Caudate nucleus (tissue), 63 donors: ENCODE measurements at places on chromosomes 4 and X.
A peak's percentile ranks its signal among the peaks of the same experiment; 100 is the strongest.

- no peak for DNase-seq
Measured at GRCh38 chrX:31516527-31516926, 444.7 kb upstream of the FTHL17 start.

- DNase-seq, result no peak
Measured at GRCh38 chr4:123102897-123103471, 180.6 kb upstream of the NUDT6 start.

- DNase-seq, result no peak
Measured at GRCh38 chr4:28001698-28002097, 1141.1 kb downstream of the STIM2 start.

DNA sequence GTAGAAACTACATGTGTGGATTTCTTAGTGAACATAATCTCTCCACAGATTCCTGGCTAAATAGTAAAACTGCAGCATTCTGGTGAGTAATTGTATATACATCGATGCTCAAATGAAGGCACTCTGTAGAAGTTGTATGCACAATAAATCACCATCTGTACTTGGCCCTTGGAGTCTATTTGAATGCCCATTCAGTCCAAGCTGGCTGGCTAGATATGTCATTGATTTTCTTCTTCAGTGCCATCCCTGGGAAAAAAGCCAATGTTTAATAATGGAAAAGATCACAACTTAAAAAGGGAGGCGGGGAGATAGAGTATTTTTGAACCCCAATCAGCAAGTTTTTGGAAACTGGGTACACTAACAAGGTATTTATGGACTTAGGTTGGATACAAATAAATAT is 381.0 kb upstream of the TEX13C start:
- no peak for DNase-seq

GRCh38 chr4:64361399-64361740 is 47.9 kb downstream of the TECRL start:
- DNase-seq, result no peak

- no peak for DNase-seq
Measured at GRCh38 chr4:148514581-148514980, 72.4 kb upstream of the NR3C2 start.

DNA sequence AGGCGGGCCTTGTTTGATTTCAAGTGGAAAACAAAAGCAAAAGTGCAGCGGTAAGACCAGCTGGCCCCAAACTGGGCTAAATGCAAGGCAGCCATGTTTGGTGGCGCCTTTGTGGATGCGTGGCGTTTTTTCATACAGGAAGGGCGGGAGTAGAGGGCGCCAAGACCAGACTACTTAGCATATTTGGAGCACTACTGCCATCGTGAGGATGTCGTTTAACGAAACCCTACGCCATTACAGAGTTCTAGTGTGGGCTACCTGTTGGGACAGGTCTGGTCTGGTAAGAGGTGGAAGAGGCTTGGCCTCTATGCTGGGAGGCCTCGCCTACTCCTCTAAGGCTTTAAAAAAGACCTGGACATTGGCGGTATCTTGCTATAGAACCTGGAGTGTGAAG is 230.7 kb upstream of the STK26 start:
- DNase-seq, result peak; percentile 85

- no peak for DNase-seq
Measured at GRCh38 chr4:76061982-76062381, 12.5 kb upstream of the ART3 start.

GRCh38 chr4:174521800-174522182 is 497 bp downstream of the HPGD start:
- no peak for DNase-seq

DNA sequence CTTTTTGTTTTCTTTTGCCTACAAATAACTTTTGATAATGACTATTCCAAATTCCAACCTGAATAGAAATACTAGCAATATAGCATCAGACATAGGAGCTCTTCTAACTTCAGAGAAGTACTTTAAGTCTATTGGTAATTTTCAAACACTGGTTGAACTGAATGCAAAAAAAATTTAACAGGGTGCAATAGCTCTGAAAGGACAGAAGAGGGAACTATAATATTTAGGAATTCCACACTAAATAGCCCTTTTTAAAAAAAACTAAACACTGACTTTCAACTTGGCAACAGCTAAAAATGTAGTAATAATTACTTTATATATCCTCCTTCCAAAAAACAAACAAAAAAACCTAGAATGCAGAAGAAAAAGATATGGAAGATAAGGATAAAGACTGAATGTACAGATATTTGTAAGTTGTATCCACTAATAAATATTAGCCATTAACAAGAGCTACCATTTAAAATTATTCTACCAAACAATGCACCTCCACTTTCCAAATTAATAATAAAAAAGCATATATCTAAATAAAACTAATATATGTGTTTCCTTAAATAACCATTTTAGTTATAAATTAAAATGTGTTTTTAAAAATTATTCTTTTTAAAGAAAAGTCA is 81.4 kb downstream of the FBXW7 start:
- DNase-seq, result no peak

DNA sequence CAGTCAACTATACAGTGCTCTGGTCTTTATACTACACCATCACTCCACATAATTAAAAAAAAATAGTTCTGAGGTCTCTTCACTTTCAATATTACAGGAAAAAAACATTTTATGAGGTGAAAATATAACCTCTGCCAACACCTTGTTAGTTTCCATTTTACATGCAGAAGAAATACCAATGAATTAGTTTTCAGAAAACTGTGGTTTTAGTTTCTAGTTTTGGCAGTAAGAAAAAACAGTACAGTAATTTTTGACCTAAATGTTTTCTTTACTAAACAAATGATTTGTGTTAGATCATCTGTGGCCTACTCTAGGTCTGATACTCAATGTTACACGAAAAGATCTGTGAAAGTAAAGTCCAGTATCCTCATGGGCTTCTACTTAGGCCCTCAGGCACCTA is 10.0 kb downstream of the SULT1E1 start:
- no peak for DNase-seq

- DNase-seq, result no peak
Measured at GRCh38 chr4:180380733-180381132, 1862.5 kb upstream of the TENM3 start.

DNA sequence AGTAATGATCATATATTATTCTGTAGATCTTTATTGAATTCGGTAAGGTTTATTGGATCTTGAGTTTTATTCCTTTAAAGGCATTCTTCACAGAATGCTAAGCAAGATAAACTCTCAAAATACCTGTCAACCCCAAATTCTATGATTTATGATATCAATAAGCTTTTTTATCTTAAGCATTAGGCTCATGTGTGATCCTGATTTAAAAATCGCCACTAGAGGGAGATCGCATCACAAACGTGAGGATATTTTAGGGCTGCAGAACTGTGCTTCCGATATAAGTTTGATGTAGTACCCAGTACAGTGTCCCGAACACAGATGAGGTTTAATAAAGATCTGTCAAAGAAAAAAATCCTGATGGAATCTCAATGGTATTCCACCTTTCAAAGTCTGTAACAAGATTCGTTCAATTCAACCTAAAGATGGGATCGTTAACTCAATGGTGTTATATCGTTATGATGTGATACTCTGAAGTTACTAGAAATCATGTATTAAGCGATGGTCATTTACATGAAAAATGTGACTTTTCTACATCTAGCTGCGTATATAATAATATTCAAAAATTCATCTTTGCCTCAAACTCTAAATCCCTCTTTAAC is 169.0 kb downstream of the CORIN start:
- no peak for DNase-seq

GRCh38 chrX:64195862-64196261 is 9.6 kb downstream of the AMER1 start:
- DNase-seq, result no peak

DNA sequence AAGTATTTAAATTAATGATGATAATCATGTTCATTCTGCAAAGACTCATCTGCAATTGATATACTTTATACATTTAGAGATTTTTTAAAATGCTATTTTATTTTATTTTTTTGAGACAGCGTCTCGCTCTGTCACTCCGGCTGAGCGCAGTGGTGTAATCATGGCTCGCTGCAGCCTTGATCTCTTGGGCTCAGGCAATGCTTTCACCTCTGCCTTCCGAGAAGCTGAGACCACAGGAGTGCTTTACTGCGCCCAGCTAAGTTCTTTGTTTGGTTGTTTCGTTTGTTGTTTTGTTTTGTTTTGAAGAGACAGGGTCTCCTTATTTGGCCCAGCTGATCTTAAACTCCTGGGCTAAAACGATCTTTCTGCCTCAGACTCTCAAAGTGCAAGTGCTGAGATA is 1541.0 kb downstream of the PCDH7 start:
- no peak for DNase-seq

GRCh38 chrX:70527053-70527452 is 82.4 kb downstream of the DLG3 start:
- no peak for DNase-seq

DNA sequence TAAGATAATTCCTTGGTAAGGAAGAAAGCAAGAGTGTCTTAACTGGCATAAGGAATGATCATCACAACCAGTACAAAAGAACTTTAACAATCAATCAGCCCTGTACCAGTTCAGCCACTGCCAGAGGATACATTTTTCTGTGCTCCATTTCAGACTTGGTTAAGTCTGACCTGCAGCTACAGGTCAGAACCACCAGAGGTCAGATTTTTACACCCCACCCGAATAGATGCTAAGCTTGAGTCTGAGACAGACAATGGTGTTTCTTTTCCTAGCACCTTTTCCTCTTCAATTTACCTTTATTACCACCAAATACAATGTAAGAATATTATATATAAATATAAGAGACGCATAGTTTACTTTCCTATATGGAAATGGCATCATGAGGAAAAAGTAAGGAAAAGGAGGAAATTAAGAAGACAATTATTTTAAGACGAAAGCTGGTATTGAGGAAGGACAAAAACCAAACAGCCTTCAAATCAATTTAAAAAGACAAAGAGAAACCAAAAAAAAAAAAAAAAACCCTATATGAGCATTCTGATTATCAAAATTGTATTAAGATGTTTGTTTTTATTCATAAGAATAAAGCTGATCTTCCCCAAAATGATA is 215.3 kb upstream of the TTC29 start:
- DNase-seq, result no peak

DNA sequence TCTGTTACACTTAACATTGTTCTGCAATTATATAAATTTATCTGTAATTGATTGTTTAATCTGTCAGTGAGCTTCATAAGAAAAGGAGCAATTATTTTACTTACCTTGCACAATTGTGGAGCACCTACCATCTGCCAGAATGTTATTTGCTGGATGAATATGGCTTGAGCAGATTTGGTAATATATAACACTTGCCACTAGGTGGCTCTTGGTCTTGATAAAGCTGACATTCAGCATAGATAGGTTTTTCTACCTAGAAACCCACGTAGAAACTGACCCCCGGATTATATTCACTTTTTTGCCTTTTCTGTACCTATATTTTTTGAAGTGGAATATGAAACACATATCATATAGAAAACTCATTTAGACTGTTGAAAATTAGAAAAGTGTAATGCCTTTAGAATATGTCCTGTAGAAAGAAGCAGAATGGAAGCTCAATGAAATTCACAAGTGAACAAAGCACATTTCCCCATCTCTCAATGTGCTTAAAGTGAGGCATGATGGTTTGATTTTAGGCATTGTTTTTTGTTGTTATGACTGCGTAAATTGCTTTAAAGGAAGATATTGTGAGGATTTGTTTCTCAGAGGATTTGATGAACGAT is 9.5 kb downstream of the RBPJ start:
- peak; percentile 41 for DNase-seq

DNA sequence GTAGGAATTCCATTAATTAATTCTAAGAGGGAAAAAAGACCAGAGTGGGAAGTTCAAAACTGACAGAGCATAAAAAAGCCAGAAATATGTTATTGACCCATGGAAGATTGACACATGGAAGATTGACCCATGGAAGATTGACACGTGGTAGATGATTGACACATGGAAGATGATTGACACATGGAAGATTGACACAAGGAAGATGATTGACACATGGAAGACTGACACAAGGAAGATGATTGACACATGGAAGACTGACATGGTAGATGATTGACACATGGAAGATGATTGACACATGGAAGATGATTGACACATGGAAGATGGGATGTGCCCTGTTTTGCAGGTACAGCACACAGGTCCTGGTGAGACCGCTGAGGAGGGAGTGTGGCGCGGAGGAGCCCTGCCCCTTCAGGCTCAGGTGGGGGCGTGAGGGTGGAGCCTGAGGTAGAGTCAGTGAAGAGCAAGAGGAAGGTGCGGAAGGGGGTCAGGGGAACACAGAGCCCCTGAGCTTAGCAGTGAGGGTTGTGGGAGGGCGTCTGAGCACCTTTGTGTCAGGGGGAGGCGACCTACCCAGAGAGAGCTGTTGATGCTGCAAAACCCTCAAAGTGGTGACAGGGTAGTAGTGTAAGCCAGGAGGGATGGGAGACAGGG is 15.8 kb upstream of the PDE6B start:
- no peak for DNase-seq

DNA sequence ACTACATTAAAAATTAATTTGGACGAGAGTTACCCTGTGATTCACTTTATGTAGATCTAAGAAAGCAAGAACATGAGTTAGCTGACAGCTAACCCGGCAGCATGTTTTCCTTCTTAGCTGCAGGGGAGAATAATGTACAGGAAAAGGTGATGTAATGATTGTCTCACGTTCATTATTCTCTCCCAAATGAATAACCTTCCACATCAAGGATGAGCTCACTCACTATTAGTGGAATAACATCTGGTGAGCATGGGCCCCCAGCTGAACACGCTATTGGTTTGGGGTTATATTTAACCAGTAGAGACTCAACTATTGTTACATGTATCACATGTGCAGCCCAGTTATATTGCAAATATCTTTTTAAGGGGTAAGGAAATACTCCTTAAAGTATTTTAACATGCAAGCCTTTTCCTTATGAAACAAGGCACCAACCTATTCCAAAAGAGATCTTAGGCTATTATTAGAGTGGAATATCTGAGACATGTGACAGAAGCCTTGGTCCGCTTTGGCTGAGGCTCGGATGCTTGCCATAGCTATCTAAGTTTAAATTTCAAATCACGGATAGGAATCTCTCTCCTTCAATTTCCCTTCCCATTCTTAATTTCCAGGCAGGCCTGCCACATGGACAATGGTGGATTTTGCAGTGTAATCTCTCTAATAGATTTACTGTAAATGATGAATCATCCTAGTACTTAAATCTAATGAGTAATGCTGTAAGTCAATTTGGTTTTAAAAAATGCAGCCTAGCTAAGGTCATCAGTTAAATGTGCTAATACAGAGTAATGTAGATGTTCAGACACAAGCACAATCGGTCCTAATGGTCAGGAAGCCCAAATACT is 99.0 kb upstream of the OTUD4 start:
- DNase-seq, result no peak

- DNase-seq, result no peak
Measured at GRCh38 chr4:164313853-164314252, 440.1 kb upstream of the SMIM31 start.

- DNase-seq, result no peak
Measured at GRCh38 chrX:85052636-85053343, 49.1 kb downstream of the APOOL start.

- DNase-seq, result no peak
Measured at GRCh38 chrX:29040160-29040559, 452.9 kb downstream of the IL1RAPL1 start.

GRCh38 chrX:37746218-37746941 is 33.5 kb upstream of the CYBB start:
- DNase-seq, result no peak

DNA sequence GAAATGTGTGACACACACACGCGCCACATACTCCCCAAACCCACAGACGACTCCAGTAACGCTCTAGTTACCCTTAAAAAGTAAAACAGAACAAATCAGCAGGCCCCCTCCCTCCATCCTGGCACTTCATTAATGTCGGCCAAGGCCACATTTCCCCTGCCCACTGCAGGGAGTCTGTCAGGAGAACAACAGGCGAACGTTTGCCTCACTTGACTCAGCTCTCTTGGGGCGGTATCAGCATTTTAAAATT is 671 bp upstream of the FHIP1A start:
- no peak for DNase-seq

- DNase-seq, result no peak
Measured at GRCh38 chrX:106284431-106285025, 116.4 kb downstream of the PWWP3B start.
